Neural crest cell (in vitro differentiated cells): ENCODE measurements at places on chromosomes 16 and 17. TPM values are rescaled to one million over a fixed set of nuclear protein-coding genes. Genes with fewer than 3 reads are reported as not detected.

- H3K4me1 ChIP-seq: peaks cover 5% of the 10 kb centered on the region
- no peaks in the 10 kb centered on the region for H3K27me3 ChIP-seq
- H3K36me3 ChIP-seq: peaks cover 4% of the 10 kb centered on the region
- no peak overlapping the region for H3K4me3 ChIP-seq
- H3K27ac ChIP-seq: no peak overlapping the region
Measured at GRCh38 chr17:18009609-18010420, 29.2 kb downstream of the ATPAF2 start.

DNA sequence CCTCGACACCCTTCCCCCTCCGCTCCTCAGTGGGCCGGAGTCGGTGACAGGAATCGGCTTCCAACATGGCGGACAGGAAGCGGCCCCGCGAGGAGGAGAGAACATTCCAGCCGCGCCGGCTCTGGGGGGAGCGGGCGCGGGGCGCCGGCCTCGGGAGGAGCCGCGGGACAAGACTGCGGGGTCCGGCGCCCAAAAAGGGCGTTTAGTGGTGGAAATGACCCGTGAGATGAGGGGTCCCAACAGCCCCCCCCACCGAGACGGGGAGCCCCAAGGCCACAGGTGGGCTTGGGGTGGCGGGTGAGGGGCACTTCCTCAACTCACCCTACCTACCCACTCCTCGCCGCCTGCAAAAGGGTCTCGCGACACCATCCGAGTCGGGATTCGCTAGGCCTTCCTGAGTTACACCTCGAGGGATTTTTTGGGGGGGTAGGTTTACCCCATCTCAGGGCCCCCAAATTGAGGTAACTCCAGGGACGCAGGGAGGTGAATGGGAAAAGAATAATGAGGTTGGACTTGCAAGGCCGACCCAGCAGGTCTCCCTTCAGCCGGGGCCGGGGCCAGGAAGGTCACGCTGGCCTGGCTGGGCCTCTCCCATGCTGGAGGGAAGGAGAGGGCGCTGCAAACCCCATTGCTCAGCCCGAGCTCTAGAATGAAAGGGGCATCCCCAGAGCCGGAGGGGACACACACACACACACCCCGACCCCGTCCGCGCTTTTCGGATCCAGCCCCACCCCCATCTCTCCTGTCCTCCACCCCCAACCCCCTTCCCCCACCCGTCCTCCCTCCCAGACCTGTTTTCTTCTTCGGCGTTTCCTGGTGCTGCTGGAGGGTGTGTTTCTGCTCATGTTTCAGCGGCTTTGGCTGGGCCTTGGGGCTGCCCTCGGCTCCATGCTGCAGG, 707 bp downstream of the NUFIP2 start:
- peaks cover 8% of the 10 kb centered on the region for H3K27me3 ChIP-seq
- H3K4me3 ChIP-seq: peak overlapping the region; percentile 100
- peaks cover 8% of the 10 kb centered on the region for H3K36me3 ChIP-seq
- peak overlapping the region; percentile 99 for H3K27ac ChIP-seq

- peak overlapping the region; percentile 57 for H3K27ac ChIP-seq
- DNase-seq: no peak
- H3K4me3 ChIP-seq: no peak overlapping the region
- H3K27me3 ChIP-seq: no peaks in the 10 kb centered on the region
- H3K36me3 ChIP-seq: no peaks in the 10 kb centered on the region
- H3K4me1 ChIP-seq: peaks cover 20% of the 10 kb centered on the region
Measured at GRCh38 chr16:85041219-85042166, 13.9 kb downstream of the KIAA0513 start.

- no peaks in the 10 kb centered on the region for H3K4me1 ChIP-seq
- H3K4me3 ChIP-seq: no peak overlapping the region
- peaks cover 34% of the 10 kb centered on the region for H3K27me3 ChIP-seq
- DNase-seq: no peak
- no peaks in the 10 kb centered on the region for H3K36me3 ChIP-seq
Measured at GRCh38 chr17:6297960-6298359, 137.0 kb downstream of the AIPL1 start.

- no peaks in the 10 kb centered on the region for H3K4me1 ChIP-seq
- no peak overlapping the region for H3K4me3 ChIP-seq
- no peak overlapping the region for H3K27ac ChIP-seq
- H3K27me3 ChIP-seq: peaks cover 19% of the 10 kb centered on the region
- H3K36me3 ChIP-seq: peaks cover 4% of the 10 kb centered on the region
Measured at GRCh38 chr16:84398701-84399100, 30.4 kb downstream of the ATP2C2 start.

DNA sequence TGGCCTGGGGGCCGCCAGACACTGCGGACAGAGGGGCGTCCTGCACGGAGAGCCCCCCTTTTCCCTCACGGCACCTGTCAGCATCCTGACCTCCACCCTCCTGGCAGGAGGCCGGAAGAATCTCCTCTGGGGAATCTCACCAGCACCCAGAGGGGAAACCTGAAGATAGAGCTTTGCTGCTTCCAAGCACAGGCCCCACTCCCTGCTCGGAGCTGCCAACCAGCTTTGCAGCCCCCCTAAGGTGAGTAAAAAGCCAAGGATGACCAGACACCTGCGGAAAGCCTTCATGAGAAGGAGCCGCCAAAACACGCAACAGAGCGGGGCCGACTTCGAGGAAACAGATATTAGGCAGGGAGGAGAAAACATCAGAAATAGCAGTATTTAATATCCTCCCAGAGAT, 3.4 kb upstream of the RBFOX3 start:
- H3K4me1 ChIP-seq: peaks cover 20% of the 10 kb centered on the region
- no peaks in the 10 kb centered on the region for H3K36me3 ChIP-seq

KCNJ2 gene
- total RNA-seq: 0.47 and 0.48 TPM in 2 replicates

ABCC12 gene
- 0.07 and 0.30 TPM in 2 replicates for total RNA-seq

TXNL4B gene
- total RNA-seq: 11.8 and 13.5 TPM in 2 replicates

AATK gene
- 6.0 and 6.7 TPM in 2 replicates for total RNA-seq

ITGAE gene
- total RNA-seq: 43.1 and 45.5 TPM in 2 replicates
